Sigmoid colon (tissue), 7 donors: ENCODE measurements at places on chromosomes 12 and 14. TPM values are rescaled to one million over a fixed set of nuclear protein-coding genes. Genes with fewer than 3 reads are reported as not detected.

DNA sequence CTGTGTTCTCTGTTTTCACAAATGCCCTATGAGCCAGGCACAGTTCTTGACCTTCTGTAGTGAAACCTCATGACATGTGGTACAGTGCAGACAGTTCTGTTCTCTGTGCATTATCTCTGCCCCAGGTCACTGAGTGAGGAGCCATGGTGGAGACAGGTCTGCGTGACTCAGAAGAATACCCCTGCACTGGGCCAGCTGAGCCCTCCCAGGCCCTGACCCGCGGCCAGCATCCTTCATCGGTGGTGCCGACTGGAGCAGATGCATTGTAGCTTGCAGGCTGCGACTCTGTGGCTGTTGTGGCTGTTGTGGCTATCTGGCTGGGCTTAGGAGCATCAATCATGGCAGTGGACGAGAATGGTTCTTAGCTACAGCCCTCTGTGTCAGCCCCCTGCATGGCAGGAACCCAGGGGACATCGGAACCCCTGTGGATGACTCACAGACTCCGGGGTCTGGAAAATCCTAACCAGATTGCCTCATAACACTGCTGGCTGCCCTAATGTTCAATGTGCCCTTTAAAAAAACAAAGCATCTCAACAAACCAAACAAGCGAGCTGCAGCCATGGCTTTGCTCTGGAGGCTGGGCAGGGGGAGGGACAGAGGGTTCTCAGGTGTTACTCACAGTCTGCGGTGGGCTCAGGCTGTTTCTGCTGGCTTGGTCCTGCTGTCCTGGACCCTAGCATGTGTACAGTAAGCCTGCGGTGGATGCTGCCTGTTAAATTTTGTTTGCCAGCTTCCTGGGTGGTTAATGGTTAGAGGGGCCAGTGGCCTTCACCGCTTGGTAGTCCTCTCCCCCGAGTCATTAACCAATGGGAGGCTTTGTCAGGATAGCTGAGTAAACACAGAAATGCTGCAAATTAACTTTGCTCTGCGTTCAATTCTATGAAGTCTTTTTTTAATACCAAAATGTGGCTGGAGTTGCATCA lies at the start of gene SERPINA6:
SERPINA6 (minus strand) TSS at position 689 of the 923 bp plus-strand sequence. CDS start 8,688 bp downstream, outside the sequence.
- no peak for DNase-seq
- no peaks in the 10 kb centered on the region for H3K36me3 ChIP-seq
- no peak within 1 kb of the TSS for H3K4me3 ChIP-seq
- H3K4me1 ChIP-seq, result no peaks in the 10 kb centered on the region

The NR1H4 gene
- total RNA-seq, result not detected

DNA sequence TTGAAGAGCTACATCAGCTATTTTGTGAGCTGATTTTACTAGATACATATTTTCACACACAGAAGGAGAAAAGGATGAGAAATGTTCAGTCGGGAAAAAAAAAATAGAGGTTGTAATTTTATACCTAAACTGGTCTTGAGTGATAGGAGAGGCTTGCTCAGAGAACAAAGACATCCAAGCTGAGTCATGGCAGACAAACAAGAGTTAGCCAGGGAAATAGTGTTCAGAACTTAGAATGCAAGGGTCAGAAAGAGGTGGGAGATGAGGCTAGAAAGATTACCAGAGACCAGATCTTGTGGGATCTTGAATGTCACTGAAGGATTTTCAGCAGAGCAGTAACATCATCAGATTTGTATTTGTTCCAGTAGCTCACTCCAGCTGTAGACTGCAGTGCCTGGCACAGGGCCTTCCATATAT lies 121.9 kb upstream of the ATF1 start:
- H3K4me3 ChIP-seq, result no peak overlapping the region
- no peak for DNase-seq
- peaks cover 10% of the 10 kb centered on the region for H3K4me1 ChIP-seq
- H3K27me3 ChIP-seq, result no peaks in the 10 kb centered on the region
- no peaks in the 10 kb centered on the region for H3K36me3 ChIP-seq

The MYF5 gene
- total RNA-seq, result not detected

- H3K27me3 ChIP-seq, result no peaks in the 10 kb centered on the region
- H3K36me3 ChIP-seq, result no peaks in the 10 kb centered on the region
- no peak overlapping the region for H3K27ac ChIP-seq
Measured at GRCh38 chr12:122878780-122879612, 16.9 kb downstream of the VPS37B start.

DNA sequence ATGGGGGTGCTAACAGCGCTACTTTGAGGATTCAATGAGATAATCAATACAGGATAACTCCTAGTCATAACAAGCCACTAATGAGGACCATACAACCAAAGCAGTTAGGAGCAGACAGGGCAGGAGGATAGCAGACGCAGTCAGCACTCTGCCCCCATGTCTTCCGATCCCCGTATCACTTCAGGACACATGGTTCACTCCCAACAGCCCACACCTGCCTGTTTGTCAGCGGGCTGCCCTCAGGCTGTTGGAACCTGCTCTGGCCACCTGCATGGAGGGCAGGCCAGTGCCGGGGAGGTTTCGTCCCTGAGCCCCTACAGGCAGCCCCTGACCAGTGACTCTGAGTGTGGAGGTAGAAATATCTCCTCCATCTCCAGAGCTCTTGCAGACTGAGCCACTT lies 37.1 kb upstream of the LTBP2 start:
- no peak for DNase-seq
- H3K27ac ChIP-seq, result no peak overlapping the region
- H3K4me3 ChIP-seq, result no peak overlapping the region
- no peaks in the 10 kb centered on the region for H3K4me1 ChIP-seq
